GM12864 (cell line): ENCODE measurements at places on chromosomes 7 and 10.

GRCh38 chr7:23685731-23686130 is 5.7 kb downstream of the FAM221A start:
- no peak for DNase-seq

DNA sequence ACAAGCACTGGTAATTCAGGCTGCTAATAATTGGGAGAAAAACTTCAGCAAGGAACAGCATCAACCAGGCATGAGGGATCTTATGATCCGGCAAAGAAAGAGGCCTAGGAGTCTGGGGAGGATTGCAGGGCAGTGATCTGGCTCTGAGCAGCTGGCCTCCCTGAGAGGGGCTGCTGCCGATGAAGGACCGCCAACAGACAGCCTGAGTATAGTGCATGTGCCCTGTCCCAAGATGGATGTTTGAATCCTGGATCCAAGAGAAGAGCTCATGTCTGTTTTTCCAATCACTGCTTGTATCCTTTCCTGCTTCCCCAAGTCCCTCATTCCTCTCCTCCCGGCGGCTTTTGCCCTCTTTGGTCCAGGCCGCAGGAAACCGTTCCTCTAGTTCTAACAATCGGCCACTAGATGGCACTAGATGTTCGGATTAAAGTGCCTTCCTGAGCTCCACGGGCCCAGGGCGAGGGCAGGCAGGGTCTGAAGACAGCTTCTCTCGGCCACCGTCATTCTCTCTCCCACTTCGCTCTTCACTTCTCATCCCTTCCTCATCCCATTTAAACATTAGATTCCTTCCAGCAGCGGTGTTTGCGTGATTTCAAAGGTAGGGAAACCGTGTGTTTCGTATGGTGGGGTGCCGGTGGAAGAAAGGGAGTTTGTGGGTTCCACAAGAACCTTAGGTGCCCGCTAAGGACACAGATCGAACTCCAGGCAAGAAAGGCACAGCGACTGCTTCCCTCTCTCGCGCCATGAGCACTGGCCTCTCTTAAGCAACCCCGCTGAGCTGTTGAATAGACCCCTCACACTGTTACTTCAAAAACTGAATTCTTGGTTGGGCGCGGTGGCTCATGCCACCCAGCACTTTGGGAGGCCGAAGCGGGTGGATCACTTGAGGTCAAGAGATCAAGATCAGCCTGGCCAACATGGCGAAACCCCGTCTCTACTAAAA is 82.4 kb downstream of the ADCYAP1R1 start:
- DNase-seq = peak; percentile 22

- no peak for DNase-seq
Measured at GRCh38 chr10:78785066-78785465, 283.7 kb upstream of the ZMIZ1 start.

- DNase-seq = peak; percentile 70
Measured at GRCh38 chr10:48684792-48685623, at the start of gene WDFY4. TSS of gene WDFY4 (plus strand) at chr10:48684873. CDS start at chr10:48709733, 24,860 bp downstream.

DNA sequence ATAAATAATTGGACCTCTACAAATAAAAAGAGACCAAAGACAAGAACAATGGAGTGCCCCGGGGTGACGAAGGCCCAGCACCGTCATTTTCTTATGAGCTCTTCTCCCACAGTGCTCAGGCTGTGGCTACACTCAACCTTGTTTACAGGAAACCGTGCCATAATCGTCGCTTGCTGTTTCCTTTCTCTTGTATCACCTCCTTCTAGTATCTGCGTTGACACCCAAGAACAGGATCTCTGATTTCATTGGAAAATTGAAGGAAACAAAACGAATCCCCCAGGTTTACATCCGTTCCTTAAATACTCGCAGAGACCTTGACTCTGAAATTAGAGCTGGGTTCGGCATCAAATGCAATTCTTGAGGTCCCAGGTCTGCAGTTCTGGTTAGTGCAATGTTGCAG is 1.7 kb upstream of the IGFBP3 start:
- no peak for DNase-seq

GRCh38 chr10:131869344-131869743 is 31.5 kb upstream of the PPP2R2D start:
- DNase-seq = no peak
